Fibroblast of skin of left quadriceps (primary cell): ENCODE measurements at places on chromosomes 4 and X.

DNA sequence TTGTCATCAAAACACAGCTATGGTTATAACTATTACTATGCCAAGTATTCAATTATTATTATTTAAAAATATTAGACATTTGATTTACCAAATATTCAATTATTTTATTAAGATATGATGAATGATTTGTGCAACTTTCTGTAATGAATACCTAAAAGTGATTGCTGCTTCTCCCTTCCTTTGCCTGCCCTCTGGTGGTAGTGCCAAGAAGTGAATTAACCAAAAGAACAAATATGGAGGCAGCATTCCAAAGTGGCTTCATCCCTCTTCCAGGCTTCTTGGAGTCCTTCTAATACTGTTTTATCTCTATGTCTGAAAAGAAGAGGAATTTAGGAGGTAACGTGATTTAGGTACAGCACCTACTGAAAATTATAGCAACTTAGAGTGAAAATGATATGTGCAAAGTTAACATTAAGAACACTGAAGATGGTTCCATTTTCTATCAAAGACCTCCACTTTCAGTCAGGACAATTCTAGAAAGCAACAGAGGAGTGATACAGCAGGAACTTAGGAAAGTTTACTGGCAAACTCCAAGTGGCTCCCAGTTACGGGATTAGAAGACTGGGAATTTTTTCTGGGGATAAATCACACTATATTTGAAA is 43.0 kb downstream of the ENPEP start:
- no peak for DNase-seq

DNA sequence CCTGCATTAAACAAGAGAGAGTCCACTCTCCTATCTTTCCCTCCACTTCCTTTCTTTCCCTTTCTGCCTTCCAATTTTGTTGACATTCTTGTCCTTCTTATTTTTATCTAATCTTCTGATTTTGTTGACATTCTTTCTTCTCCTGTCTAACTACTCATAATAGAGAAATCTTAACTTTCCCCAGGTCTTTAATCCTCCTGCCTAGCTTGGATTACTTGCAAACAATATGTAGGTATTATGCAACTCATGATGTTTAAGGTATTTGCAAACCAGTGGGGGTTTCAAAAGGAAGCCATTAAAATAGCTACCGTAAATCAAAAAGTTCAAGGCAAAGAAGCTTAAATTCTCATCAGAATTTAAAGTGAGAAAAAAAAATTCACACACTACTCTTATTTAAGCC is 53.9 kb downstream of the PROM1 start:
- no peak for DNase-seq

DNA sequence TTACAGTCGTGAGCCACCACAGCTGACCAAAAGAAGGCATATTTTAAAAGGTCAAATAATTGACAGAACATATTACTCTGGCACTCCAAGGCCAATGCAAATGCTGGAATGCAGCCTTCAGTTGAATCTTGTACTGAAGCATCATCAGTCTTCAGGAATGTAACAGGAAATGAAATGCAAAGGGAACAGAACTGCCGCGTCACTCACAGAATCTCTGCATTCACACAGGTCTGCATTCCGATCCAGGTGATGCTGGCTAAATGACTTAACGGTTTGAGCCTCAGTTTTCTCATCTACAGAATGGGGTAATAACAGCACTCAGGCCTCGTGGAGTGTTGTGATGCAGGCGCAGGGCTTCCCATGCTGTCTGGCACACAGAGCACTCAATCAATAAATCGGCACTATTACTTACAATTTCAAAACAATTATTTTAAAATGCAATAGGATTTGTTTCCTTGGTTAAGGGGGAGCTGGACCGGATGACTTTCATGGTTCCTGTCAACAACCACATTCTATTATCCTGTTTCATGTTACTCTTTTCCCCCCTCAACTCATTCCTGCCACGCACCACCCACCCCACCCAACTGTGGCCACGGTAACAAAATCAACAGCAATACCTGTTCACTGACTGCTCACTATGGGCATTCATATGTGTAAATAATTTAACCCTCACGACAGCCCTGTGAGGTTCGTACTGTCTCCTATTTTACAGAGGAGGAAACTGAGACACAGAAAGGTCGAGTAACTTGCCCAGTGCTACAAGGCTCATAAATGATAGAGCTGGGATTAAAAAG is 32.4 kb downstream of the IGFBP7 start:
- no peak for DNase-seq

DNA sequence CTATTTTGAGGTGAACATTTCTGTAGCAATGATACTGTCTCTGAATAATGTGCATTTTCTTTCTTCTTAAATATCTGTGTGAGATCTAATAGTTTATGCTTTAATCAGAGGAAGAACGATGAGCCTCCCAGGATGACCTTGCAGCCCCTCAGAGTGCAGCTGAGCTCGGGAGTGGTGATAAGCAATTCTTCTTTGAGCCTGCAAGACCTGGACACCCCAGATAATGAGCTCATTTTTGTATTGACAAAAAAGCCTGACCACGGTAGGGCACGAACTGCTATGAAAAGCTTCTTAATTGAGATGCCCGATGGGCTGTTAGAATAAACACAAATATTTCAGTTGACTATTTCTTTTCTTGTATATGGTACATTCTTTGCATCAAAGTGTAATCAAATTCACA is 105.0 kb upstream of the ANXA3 start:
- no peak for DNase-seq

DNA sequence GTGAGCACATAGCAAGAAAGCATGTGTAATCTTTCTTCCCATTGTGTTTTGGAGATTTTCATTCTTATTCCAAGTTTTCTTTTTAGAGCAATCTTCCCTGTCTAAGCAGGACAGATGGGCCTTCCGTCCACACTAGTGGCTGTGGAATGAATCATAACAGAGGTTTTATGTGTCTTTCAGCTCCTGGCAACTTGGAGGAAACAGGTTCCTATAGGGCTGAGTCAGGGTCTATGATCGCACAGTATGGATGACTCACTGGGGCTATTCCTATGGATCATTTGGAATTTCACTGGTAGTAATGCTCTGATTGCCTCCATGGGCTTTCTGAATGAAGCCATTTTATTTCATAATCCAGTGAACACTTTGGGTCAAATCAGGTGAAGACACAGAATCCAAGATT is 51.8 kb upstream of the CBLL2 start:
- DNase-seq, result peak; percentile 83
